ENCODE measurements at places on chromosomes 3 and 15.

- no peak for DNase-seq
Observed at GRCh38 chr3:53705024-53705745, 141.0 kb downstream of the CHDH start.

DNA sequence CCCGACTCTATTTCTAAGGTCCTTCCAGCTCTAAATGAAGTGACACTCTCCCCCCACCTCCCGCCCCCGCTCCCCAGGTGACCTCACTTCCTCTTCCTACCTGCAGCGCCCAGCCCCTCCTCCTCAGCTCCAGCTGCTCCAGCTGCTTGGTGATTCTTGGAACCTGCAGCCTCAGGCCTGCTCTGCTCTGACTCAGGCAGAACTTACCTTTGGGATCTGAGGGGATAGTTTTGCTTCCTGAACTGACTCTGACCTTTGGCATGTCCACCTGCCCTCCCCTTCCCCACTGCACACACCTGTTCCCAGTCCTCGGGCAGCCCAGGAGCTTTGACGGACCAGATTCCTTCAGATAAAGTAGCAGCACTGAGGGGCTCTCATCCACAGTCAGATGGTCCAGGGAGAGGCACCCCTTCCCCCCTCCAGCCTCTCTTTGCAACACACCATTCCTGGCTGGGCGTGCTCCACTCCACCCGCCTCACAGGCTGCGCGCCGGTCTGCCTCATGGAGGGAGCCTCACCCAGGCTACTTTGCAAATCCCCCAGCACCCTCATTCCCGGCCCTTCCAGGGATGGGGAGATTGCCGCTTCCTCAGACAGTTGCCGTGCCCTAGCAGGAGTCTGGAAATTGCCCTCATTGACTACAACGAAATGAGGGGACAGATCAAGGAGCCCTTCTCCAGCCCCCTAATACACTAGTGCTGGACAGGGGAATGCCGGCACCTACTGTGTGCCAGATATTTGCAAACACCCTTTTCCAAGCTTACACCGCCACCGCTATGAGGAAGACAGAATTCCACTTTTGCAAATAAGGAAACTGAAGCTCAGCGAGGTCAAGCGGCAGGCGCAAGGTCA is 692 bp upstream of the C15orf39 start:
- peak; percentile 85 for DNase-seq

- DNase-seq, result no peak
Observed at GRCh38 chr3:132405609-132406299, 11.5 kb upstream of the DNAJC13 start.

DNA sequence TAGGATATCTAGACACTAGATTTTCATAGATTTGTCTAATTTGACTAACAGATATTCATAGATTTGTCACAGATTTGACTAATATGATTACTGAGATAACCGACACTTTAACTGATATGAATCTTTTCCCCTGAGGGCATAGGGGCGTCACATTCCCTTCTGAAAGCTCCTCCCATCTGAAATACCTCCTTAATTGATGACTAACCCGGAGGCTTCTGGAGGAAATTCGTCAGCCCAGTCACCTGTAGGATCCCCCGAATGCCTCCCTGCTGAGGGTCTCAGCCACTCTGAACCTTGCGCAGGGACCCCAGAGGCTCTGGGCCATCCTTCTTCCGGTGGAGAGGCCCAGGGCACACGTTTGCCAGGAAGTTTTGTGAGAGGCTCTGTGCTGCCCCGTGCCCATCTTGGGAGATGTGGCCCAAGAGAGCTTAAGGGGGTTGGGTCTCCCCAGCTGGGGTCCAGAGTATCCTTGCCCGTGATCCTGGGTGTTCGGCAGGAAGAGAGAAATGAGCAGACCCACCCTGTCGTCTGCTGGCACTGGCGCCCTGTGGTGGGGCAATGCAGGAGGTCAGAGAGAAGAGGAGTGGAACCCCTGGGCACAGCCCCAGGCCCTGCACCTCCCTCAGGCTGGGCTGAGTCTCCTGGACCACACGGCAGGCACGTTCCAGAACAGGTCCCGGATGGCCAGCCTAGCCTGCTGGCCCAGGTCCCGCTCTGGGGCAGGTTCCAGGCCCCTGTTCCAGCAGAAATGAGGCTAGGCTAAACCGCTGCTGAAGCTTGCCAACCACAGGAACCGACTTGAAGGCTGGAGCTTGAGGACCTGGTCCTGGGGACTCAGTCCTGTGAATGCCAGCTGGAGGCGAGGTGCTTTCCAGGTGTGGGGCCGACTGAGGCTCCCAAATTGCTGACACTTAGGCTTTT is 1.7 kb downstream of the PLA2G4D start:
- no peak for DNase-seq

DNA sequence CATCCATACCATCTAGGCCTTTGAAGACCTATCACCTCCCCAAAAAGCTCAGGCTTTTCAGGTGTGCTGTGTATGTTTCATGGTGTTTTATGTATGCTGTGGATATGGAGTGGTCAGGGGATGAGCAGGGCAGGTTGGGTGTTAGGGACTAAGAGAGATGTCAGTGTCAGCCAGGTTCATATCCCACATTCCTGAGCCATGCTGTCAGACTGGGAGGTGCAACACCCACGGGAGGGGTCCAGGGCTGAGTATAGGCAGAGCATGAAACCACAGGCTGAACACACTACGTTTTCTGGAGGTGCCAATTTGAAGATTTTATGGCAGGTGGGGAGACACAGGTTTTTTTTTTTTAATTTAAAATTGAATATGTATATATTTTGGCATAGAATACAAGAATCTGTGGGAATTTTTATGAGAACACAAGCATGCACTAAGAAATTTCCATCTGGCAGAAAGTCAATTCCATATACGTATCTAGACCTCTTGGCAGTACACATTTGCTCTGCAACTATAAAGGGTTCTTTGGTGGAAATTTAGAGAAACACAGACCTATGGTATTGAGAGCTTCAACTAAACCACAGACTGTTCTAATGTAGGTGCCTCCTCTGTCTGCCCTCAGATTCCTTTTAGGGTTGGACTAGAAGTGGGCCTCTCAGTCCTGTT is 101.9 kb upstream of the RNU6-1 start:
- DNase-seq, result peak; percentile 53

DNA sequence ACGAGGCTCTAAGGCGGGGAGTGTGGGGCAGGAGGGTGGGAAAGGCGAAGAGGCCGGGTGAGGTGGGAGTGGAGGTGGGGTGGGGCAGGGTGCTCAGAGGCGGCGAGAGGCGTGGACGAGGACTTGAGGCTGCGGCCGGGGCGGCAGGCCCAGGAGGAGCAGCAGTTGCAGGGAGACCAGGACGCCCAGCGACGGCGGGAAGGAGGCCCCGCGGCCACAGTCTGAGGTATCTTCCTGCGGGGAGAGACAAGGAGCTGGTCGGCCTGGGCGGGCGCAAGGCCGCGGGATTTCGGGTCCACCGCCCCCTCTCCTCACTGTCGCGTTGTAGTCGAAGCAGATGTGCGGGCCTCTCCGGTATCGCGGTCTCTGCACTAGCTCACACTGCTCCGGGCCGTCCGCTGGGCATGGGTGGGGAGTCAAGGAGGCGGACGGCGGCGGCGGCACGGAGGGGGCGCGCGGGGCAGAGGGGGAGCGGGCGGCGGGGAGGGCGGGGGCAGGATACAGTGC is 5.3 kb upstream of the TMEM115 start:
- no peak for DNase-seq

DNA sequence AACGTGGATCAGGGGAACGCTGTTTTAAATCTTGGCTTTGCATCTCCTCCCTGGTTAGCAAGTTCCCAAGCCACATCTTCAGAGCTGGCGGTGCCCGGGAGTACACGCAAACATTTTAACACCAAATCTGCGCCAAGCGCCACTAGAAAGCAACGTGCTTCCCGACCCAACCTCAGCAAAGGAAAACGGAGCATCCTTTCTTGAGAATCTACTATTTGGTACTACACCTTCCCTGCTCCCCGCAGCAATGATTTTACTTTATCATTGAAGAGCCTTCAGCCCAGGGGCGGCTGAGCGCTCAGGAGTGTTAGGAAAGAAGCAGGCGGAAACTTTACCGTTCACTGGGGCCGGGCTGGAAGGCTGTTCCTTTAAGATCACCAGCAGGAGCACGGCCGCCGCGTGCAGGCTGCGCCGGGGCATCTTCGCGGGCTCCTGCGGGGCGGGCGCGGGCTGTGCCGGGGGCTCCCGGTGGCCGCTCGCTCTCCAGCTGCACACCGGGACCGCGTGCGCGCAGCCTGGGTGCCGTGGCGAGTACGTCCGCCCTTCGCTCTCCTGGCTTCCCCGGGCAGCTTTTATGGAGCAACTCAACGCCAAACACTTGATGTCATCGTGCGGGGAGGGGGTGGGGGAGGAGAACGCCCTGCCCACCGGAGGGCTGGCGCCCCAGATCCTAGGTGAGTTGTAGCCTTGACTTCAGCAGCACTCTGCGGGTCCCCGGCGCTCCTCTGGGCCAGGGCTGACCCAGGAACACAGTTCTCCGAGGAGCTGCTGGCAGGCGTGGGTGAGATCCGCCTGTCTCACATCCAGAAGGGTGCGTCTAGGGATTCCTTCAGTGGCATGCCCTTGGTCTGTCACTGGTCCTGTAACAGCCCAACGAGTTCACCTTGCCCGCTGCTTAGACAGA is at the start of gene CA12:
CA12 (minus strand) TSS at position 546 of the 904 bp plus-strand sequence; CDS start at position 420, 126 bp downstream.
- DNase-seq, result peak; percentile 36

GRCh38 chr3:132536442-132537153 is 60.5 kb upstream of the ACKR4 start:
- DNase-seq, result no peak

DNA sequence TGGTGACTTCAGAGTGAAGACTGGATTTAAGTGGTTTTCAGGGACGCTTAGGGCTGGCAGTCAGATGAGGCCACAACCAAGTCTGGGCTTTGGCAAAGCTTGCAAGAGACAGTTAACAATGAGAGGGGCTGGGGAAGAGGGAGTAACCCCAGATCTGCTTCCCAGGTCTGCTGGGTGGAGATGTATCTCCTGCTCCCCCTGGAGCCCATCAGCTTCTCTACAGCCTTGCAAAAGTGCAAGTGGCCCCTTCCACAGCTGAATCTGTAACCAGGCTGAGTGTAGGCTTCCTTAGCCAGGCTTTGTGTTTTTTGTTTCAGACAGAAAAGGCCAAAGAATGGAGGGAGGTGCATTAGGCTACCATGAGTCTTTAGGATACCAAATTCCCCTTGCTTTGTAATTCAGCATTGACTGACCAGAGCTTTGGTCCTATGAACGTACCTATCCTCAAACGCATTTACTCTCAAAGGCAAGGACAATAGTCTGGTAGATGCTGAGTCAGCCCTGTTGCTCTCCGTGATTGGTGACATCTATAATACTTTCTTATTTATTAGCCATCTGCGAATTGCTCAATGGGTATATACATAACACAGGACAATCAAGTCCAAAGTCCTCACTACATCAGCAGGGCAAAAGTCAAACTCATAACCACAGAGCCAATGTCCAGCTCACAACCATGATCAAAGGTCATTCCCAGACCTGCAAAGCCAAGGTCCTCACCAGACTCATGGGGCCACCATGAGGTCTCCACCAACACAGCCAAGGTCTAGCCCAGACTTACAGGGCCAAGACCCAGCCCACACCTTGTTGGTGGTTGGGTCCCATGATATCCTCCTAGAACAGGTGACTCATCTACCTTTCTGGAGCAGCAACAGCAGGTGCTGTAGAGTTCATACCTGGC is 17.1 kb downstream of the CCDC13 start:
- DNase-seq, result no peak

GRCh38 chr15:44207643-44208042 is 12.6 kb upstream of the FRMD5 start:
- DNase-seq, result peak; percentile 54

GRCh38 chr15:63344731-63345390 is 36.8 kb downstream of the CA12 start:
- no peak for DNase-seq

DNA sequence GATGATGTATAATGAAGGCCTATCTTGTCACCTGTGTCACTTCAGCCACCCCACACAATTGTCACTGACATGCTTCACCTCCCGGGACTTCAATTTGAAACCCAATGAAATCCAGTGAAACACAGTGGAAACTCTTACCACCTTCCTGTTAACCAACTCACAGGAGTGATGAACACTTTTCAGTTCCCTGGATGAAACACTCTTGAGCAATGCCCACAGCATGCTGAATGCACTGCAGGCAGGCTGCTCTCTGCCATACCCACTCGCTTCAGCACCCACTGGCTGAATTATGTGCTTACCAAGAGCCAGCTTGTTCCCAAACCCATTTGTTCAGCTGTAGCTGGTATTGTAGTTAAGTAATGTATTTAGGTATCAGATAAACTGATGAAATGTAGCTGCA is 47.0 kb downstream of the MAP2K1 start:
- no peak for DNase-seq

GRCh38 chr15:85047271-85047948 is 65.8 kb downstream of the PDE8A start:
- peak; percentile 76 for DNase-seq

DNA sequence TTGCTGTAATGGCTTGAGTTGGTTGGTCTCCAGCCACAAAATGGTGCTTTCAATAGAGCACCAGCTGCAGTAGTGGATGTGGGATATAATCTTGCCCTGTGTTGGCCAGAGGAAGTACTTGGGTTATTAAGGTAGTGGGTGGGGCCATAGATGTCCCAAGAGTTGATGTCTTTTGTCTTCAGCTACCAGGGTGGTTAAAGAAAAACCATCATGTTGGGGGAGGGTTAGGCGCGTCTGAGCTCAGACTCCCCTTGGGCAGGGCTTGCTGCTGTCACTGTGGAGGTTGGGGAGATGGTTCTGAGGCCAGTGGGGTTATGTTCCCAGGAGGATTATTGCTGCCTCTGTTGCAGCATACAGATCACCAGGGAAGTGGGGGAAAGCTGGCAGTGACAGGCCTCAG is 46.9 kb upstream of the GADL1 start:
- DNase-seq, result no peak

DNA sequence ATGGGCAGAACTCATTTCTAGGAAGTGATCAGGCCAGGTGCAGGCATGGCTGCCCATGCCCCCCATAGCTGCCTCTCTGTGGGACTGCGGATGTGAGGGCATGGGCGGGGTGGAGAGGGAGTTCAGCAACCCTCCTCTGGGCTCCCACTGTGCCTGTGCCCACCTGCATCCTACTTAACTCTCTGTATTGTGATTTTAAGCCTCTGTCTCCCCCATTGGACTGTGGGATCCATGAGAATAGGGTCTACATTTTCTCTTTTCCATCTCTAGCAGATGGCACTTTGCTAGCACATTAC is 194.3 kb downstream of the CHST2 start:
- no peak for DNase-seq

DNA sequence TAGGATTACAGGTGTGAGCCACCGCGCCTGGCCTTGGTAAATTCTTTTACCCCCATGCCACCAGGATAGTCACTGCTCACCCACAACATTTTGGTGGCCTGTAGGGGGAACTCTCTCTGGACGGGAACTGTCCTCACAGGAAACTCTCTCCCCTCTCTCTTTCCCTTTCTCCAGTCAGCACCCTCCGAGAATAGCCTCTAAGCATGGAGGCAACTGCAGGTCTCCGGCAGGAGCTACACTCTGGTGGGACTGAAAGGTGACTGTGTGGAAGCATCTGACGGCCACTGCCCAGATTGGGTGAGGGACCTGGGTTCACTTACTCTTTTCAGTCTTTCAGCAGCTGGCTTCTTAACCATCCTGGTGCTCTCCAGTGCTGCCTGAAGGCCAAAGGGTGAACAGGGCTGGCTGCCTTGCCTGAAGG is 21.3 kb downstream of the TRANK1 start:
- no peak for DNase-seq
